ENCODE measurements at places on chromosomes 2 and 18. TPM values are rescaled to one million over a fixed set of nuclear protein-coding genes. Genes with fewer than 3 reads are reported as not detected.

Gene ASNSD1
- total RNA-seq: 48.5 TPM

Gene DSEL
- 5.3 TPM for total RNA-seq

Gene TTN
- total RNA-seq: 0.59 TPM

Gene GDF7
- 0.04 TPM for total RNA-seq

Gene EFEMP1
- 3.5 TPM for total RNA-seq

Gene CAPN10
- 45.0 TPM for total RNA-seq

Gene PMAIP1
- total RNA-seq: 152 TPM

Gene UGT1A7
- not detected for total RNA-seq

Gene OTOS
- not detected for total RNA-seq

Gene CYP26B1
- total RNA-seq: 0.22 TPM

Gene DSG1
- not detected for total RNA-seq

Gene MOCOS
- total RNA-seq: 6.0 TPM

Gene SERPINB13
- not detected for total RNA-seq

Gene ALPI
- total RNA-seq: not detected

DNA sequence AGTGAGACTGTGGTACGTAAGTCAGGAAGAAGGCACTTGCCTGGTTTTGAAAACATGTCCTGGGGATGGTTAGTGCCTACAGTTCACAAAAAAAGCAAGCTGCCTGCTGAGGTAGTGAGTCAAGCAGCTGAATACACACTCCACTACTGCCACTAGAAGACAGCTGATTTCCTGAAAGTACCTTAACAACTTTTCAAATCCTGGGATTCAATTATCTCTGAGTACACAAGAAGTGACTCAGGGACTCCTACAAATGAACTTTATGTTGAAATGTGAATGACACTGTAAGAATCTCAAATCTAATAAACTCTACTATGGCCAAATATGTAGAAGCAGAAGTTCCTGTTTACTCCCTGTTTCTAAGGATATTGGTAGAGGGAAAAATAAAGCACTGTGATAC, 58.0 kb upstream of the ARL5A start:
- DNase-seq: no peak

GRCh38 chr18:21686282-21687105, 18.1 kb downstream of the ABHD3 start:
- DNase-seq: no peak

- no peak for DNase-seq
These were observed 205.7 kb downstream of the VAPA start for GRCh38 chr18:10119528-10119927.

GRCh38 chr2:53490659-53491058, 276.9 kb upstream of the CHAC2 start:
- no peak for DNase-seq

DNA sequence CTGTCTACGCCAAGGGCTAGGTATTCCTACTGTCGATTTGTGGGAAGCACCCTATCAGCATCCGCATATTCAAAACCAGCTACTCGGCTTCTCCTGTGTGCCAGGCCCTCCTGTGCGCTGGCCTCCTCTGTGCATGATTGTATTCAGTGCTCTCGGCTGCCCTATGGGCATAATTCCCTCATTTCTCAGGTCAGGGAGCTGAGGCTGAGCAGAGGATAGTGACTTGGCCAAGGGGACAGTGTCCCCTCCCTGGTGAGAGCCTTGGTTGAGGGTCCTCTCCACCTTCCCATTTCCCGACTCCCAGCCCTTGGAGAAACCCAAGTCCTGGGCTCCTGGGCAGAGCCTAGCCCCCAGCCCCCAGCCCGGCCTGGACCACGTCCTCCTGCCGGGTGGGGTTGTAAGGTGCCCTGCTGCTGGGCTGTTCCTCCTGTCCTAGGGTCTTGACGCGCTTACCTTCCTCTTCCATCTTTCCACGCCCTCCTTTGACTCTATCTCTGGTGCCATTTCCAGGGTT, 6.3 kb upstream of the HS6ST1 start:
- DNase-seq: no peak

DNA sequence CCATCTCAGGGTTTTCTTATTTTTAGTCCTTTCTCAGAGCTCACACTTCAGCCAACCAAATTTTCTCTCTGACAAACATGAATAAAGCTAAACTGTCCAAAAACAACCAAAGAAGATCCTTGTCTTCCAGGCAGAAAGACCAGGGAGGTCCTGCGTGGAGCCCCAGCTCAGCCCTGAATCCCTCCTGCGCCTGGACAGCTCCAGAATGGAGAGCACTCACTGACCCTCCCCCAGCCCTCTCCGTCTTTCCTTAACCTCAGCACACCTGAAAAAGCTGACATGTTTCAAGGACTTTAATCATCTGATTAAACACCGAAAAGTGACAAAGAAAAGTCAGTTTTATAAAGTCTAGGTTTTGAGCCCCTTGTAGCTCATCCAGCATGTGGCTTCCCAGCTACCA, 22.9 kb upstream of the GNAL start:
- DNase-seq: peak; percentile 27

GRCh38 chr2:235027558-235028214, 75.9 kb downstream of the SH3BP4 start:
- no peak for DNase-seq

DNA sequence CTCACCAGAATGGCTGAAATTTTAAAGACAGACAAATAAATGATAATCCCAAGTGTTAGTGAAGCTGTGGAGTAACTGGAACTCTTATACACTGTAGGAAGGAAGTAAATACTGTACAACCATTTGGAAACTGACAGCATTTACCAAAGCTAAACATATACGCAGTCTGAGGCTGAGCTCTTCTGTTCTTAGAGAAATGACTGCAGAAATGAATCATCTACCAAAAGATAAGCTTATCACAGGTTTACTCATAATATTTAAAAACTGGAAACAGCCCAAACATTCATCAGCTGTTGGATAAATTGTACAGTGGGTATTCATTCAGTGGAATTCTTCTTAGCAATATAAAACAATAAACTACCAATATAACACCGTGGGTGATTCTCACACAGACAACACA, 218.2 kb upstream of the RAB12 start:
- no peak for DNase-seq

DNA sequence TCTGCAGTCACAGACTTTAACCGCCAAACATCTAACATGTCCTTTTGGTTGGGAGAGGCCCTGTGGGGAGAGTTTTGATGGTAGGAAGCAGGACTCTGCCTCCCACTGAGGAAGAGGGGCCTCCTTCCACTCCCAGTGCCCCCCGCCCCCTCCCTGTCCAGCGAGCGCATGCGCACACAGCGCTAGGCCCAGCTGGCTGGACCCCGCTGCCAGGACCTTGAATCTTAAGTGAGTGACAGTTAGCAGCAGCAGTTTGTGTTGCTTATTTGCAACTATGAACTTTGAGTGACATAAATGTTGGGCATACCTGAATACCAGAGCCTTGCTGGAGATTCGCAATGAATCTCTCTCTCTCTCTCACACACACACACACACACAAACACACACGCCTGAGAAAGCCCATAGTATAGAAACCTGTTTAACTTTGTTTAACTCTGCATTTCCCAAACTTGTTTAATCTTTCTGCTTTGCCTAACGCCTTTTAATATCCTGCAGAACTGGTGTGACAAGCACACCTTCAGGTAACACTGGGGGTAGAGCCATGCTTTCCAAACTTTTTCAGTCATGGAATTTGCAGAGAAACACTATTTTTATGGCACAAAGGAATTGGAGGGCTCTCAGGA, 134.6 kb upstream of the SMAD2 start:
- no peak for DNase-seq

GRCh38 chr2:221969087-221969829, 329.5 kb downstream of the PAX3 start:
- no peak for DNase-seq

GRCh38 chr18:74459889-74460288, 2.8 kb upstream of the DIPK1C start:
- DNase-seq: peak; percentile 81

DNA sequence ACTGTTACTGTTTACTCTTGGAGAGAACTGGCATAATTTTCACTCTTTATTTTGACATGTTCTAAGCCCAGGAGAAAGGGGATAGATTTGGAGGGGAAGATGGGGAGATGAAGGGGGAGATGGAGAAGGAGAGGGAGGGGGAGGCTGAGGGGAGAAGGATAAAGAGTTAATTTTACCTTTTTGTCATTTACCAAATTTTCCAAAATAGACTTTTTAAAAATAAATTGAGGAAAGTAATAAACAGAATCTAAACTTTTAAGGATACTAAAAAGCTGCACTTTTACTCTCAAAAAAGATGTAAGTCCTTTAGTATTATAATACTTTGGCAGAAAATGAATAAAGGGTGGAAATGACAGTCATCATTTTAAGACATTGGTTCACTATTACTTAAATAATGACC, 12.3 kb downstream of the MMADHC start:
- no peak for DNase-seq

GRCh38 chr18:40019797-40020392, 1935.1 kb upstream of the PIK3C3 start:
- peak; percentile 24 for DNase-seq

DNA sequence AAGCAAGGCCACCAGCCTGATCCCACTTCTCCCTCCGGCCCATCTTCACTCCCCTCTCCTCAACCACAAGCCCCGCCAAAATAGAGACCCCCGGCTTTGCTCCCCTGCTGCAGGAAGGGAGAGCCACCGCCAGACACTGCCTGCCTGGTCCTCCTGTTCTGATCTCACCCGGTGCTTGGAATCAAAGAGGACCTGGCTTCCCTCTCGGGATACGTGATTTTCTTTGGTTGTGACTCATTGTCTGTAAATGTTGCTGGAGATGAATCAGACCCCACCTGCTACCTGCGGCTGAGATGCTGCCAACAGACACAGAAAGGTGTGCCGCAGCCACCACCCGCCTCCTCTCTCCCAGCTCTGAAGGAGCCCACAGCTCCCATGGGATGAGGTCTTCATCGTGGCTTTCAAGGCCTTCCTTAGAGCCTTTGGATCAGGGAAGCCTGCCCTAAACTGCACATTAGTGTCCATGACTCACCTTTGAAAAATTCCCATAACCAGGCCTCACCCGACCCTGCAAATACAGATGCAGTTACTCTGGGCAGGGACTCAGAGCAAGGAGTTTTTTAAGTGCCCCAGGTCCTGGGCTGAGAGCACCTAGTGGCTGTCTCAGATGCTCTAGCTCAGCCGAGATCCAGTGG, 79.4 kb upstream of the ZNF532 start:
- peak; percentile 56 for DNase-seq

- DNase-seq: no peak
These were observed 46.4 kb downstream of the PCBP1 start for GRCh38 chr2:70133491-70134322.

- DNase-seq: no peak
These were observed 58.1 kb downstream of the NDUFA10 start for GRCh38 chr2:239966853-239967552.

GRCh38 chr2:38462121-38462661, 85.1 kb upstream of the ATL2 start:
- no peak for DNase-seq

DNA sequence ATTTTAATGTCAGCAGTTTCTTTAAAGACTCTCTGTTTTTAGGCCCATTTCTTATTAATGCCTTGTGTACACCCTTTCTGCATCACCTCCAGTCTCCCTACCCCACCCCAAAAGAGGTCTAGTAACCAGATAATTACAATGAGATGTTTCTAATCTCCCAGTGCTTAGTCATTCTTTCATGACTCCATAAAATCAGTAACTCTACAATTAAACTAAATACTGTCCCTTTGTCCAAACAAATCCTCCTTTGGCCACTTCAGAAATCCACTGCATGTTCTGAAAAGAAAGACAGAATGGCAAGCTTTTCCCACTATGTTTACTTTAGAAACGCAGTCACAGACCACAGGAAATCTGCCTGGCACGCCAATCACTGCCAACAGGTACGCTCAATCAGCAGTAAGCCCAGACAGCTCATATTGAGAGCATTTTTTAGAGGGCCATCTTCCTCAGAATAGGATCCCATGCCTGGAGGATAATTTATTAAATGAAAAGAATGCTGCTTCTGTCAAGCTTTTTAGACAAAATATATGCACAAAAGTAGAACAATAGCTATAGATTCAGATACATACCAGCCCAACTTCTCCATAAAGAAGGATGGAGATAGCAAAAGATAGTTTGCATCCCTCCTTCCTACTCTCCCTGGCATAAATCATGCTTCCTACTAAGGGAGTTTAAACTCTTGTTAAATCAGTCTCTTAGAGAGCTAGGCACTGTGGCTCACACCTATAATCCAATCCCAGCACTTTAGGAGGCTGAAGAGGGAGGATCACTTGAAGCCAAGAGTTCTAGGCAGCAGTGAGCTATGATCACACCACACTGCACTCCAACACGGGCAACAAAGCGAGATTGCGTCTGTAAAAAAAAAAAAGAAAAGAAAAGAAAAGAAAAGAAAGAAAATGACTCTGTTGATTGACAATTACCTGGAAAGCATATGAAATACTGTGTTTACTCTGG, 14.6 kb downstream of the CLASP1 start:
- DNase-seq: no peak

- no peak for DNase-seq
These were observed 289.3 kb upstream of the HS6ST1 start for GRCh38 chr2:128607911-128608506.

DNA sequence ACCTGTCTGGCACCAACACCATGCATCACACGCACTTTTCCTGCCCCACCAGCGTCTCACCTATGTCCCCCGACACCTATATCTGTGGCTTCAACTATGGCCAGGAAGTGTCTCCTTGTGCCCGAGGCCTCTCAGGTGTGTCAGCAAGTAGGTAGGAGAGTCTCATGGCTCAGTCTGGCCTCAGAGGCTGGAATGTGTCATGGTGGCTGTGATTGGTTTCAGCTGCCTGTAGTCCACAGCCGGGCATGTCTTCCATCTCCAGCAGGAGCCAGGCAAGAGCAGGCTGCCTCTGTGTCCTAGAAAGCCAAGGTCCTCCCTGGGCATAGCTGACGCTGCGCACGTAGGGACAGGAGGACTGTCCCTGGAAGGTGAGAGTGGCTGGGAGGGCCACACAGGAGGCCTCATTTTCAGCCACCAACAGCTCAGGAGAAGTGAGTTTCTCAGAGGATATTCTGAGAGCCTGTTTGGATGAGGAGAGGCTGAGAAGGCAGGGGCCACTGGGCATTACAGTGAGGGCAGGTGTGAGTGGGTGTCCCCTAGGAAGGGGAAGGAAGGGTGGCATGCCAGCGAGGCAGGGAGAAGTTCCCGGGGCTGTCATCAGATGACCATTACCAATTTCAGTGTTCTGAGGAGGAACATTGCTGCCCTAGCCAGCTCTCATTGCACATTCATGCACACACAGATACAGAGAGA, 47.2 kb downstream of the SDC1 start:
- DNase-seq: no peak

GRCh38 chr2:191453761-191454160, 208.6 kb downstream of the MYO1B start:
- no peak for DNase-seq

GRCh38 chr2:152028182-152028862, 70.5 kb downstream of the CACNB4 start:
- no peak for DNase-seq

DNA sequence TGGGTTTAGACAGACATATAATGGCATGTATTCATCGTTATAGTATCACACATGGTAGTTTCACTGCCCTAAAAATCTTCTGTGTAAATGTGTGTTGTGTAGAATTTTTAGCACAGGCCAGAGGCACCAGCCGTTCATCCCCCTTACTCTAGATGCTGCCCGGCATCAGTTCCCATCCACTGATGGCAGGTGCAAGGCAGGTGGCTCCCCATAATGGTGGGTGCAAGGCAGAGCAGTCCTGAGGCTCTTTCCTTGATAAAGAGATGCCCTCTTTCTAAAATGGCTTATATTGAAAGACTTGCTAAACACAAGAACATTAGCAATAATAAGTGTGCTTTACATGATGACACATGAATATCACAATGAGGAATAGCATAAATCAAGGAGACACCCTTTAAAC, 508.5 kb downstream of the EPHA4 start:
- DNase-seq: no peak

Data from H9 (cell line).